ENCODE measurements at places on chromosomes 16 and 17.

DNA sequence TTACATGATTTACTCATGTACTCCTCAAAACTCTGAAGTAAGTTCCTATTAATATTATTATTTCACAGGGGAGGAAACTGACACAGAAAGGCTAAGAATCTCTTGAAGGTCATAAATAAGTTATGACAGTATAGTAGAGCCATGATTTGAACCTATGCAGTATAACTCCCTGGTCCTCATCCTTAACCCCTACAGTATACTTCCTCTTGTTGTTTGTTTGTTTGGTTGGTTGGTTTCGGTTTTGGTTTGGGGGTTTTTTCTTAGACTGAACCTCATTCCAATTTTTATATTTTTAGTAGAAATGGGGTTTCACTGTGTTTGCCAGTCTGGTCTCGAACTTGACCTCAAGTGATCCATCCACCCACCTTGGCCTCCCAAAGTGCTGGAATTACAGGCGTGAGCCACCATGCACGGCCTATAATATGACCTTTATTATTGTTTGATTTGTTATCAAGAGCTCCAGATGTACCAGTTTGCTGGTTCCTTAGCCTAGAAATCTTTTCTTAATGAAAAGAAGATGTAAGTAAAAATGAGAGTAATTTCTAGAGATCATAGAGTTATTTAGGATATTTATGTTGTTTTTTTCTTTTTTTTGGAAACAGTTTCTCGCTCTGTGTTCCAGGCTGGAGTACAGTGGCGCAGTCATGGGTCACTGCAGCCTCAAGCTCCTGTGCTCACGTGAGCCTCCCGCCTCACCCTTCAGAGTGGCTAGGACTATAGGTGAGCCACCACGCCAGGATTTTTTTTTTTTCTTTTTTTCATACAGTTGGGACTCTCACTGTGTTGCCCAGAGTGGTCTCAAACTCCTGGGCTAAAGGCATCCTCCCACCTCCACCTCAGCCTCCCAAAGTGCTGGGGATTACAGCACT lies 4.8 kb downstream of the PRR11 start:
- no peak overlapping the region for H3K4me3 ChIP-seq
- H3K36me3 ChIP-seq: no peaks in the 10 kb centered on the region
- no peaks in the 10 kb centered on the region for H3K4me1 ChIP-seq
- no peak for DNase-seq
- H3K27me3 ChIP-seq: no peaks in the 10 kb centered on the region
- H3K27ac ChIP-seq: no peak overlapping the region

GRCh38 chr16:75265911-75266701 lies 14.7 kb upstream of the BCAR1 start:
- H3K36me3 ChIP-seq: no peaks in the 10 kb centered on the region
- H3K27me3 ChIP-seq: no peaks in the 10 kb centered on the region
- peak; percentile 37 for DNase-seq
- peak overlapping the region; percentile 88 for H3K27ac ChIP-seq

DNA sequence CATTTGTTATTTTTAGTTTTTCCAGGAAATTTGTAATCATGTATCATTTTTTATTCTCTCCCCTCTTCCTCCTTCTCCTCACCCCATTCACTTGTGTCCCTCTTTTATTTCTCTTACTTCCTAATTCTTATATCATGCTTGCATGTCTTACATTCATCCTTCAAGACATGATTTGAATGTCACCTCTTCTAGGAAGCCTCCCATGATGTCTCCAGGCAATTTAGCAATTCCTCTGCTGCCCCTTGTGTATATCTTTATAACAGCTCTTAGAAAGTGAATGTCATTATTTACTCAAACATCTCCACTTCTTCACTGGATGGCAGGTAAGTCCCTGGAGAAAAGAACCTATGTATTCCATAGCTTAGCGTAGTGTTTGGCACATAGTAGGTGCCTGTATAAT lies 7.8 kb downstream of the HNF1B start:
- no peak overlapping the region for H3K27ac ChIP-seq

GRCh38 chr16:85707528-85708095 lies 18.9 kb upstream of the GINS2 start:
- H3K4me3 ChIP-seq: no peak overlapping the region
- no peaks in the 10 kb centered on the region for H3K36me3 ChIP-seq
- no peaks in the 10 kb centered on the region for H3K4me1 ChIP-seq

GRCh38 chr17:73743518-73744201 lies 99.4 kb upstream of the SDK2 start:
- no peaks in the 10 kb centered on the region for H3K27me3 ChIP-seq
- DNase-seq: no peak
- H3K27ac ChIP-seq: no peak overlapping the region
- no peaks in the 10 kb centered on the region for H3K4me1 ChIP-seq

- peaks cover 16% of the 10 kb centered on the region for H3K4me1 ChIP-seq
- no peak overlapping the region for H3K4me3 ChIP-seq
- no peaks in the 10 kb centered on the region for H3K36me3 ChIP-seq
- no peaks in the 10 kb centered on the region for H3K27me3 ChIP-seq
Measured at GRCh38 chr16:81500833-81501521, 56.4 kb downstream of the CMIP start.

All from tibial nerve (tissue), 4 donors.